Kidney (tissue), 22 donors: ENCODE measurements at places on chromosomes 5 and 9. TPM values are rescaled to one million over a fixed set of nuclear protein-coding genes. Genes with fewer than 3 reads are reported as not detected.

The SPATA31D3 gene
- not detected for total RNA-seq

DNA sequence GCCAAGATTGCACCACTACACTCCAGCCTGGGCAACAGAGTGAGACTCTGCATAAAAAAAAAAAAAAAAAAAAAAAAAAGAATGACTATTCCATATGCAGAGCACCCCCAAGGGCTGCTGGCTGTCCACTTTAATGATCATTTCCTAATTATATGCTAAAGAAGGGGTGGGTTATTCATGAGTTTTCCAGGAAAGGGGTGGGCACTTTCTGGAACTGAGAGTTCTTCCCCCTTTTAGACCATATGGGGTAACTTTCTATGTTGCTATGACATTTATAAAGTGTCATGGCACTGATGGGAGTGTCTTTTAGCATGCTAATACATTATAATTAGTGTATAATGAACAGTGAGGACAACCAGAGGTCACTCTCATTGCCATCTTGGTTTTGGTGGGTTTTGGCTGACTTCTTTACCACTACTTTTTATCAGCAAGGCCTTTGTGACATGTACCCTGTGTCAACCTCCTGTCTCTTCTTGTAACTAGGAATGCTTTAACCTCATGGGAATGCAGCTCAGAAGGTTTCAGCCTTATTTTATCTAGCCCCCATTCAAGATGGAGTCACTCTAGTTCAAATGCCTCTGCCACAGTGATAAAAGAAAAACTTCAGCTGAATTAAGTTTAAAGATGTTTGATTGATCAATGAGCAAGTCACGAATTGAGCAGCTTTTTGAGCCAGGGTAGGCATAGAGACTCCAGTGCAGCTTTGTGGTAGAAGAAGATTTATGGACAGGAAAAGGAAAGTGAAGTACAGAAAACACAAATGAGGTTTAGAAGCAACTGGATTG, 7.1 kb upstream of the NANS start:
- no peak for DNase-seq

DNA sequence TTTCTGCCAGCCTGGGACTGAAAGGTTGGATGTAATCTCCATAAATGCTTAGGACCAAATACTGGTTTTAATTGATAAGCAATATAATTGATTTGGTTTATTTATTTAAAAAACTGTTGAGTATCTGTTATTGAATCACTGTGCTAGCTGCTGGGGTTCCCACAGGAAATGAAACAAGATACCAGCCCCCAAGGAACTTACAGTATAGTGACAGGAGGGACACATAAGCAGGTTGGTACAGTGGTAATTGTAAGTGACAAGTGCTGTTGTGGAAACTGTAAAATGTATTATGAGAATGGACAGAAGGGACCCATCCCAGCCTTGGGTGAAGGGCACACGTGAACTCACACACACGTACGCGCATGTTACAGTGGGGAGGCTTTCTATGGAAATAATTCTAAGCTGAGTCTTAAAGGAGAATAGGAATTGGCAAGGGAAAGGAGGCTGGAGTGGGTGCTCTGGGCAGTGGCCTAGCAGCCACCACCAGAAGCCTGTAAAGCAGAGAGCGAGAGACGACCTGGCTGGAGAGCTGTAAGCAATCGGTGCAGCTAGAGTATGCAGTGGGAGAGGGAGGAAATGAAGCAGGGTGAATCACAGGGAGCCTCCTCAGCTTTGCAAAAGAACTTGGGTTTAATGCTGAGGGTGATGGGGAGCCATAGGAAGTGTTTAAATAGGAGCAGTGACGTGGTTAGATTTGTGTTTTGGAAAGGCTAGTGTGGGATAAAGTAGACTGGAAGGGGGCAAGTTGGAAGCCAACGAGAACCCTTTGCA, 39.3 kb downstream of the GLRA1 start:
- DNase-seq = no peak

- DNase-seq = no peak
Measured at GRCh38 chr9:98081477-98082219, 25.1 kb downstream of the NANS start.

The IL4 gene
- total RNA-seq = not detected
